Sigmoid colon (tissue), 7 donors: ENCODE measurements at places on chromosomes 5 and 9. TPM values are rescaled to one million over a fixed set of nuclear protein-coding genes. Genes with fewer than 3 reads are reported as not detected.

RECK gene
- 0.23 TPM for polyA plus RNA-seq

NIPAL4 gene
- 1.3 TPM for polyA plus RNA-seq

IFNA13 gene
- not detected for polyA plus RNA-seq

SPATA31D4 gene
- polyA plus RNA-seq, result not detected

MEGF10 gene
- polyA plus RNA-seq, result under 0.01 TPM

TAF11L7 gene
- polyA plus RNA-seq, result not detected

FGF10 gene
- 0.92 TPM for polyA plus RNA-seq

ELAVL2 gene
- not detected for polyA plus RNA-seq

PCDHAC1 gene
- polyA plus RNA-seq, result 0.34 TPM
